ENCODE measurements at places on chromosomes 3 and 15.

GRCh38 chr3:29697989-29698388, 417.1 kb downstream of the RBMS3 start:
- DNase-seq: no peak

DNA sequence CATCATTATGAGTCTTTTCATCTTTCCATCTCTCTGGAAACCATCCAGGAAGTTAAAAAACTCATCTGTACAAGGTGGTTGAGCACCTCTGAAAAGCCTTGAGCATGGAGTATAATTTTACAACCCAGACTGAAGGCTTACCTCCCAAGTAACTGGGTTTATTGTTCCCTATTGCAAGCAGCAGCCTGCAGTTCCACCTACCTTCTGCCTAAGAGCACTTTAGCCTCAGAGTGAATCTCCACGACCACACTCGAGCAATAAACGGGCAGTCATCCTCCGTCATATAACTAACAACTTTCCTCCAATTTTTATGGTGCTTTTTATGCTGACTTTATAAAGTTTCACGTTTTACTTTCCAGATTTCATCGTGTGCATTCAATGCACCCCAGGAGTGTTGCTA, 32.8 kb downstream of the OSBPL10 start:
- DNase-seq: no peak

GRCh38 chr15:39622660-39623516, 42.0 kb downstream of the THBS1 start:
- no peak for DNase-seq

DNA sequence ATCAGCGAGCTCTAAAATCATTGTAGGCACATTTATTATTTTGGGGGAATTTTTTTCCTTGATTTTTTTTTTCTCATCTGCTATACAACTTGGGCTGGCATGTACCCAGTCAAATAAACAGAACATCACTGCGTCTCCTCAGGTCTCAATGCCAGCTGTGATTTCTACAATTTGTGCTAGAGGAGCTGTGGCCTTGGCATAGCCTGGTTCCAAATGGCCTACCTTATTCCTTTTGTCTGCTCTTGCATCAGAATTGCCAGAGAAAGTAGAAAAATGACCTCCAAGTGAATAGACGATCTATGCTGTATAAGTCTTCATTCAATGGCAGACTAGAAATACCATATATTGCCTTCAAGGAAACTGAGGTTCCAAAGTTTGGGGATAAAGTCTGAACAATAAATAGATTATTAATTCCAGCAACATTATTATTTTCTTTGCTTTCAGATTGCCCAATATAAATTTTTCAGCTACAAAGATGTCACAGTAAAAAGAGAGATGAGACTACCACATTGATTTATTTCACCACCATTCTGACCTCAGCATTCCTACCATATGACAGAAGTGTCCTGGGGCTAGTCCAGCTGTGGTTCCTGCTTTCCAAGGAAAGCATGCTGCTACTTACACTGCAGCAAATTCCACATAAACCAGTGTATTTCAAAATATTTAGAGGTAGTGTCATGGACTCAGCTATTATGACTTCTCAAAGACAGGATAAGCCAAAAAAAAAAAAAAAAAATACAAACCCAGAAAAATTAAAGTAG, 493.9 kb upstream of the ZNF385D start:
- DNase-seq: no peak

DNA sequence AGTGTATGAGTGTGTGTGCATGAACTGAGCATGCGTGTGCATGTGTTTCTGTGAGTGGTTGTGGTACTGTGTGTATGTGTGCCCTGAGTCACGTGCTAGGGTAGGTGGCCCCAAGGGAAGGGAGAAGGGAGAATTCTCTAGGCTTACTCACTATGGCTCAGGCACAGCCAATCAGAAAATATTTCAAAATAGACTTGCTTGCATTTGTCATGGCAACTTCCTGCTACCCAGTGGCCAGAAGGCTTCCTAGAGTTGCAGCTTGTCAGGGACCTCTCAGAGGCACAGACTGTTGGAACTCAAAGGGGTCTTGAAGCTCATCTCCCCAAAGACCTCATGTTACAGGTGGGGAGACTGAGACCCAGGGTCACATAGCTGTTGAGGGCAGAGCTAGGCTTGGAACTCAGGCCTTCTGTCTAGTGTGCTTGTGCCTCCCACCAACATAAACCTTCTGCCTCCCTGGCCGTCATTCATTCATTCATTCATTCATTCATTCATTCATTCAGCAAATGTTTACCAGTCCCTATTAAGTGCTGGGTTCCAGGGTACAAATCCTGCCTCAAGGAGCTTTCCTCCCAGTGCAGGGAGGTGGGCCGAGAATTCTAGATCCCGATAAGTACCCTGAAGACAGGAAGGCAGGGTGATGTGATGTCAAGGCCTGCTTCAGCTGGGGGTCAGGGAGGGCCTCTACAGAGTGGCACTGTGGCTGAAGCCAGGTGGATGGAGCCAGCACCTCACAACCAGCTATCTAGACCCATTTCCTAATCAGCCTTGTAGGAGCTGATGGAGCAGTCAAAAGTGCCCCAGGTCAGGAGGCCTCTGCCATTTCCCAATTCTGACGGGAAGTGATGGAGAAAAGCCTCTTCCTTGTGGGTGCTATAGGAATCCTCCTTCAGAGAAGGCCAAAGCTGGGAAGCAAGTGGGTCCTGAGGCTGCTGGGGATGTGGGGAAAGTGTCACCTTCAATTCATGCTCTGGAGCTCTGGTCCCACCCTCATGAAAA, 10.9 kb upstream of the RFT1 start:
- no peak for DNase-seq

DNA sequence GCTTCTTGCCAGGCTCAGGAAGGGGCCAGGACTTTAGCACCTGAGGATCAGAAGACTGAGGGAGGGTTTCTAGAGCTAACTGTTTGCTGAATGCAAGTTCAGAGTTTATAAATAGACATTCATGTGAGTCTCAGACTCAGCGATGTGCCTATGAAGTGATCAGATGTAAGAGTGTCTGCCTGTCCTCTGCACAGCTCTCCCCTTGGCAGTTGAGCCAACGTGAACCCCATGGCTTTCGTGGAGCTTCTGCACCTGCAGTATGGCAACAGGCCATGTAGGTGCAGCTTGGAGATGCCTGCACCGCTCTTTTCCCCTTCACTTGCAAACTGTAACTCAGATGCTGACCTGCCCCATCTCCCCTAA, 141.9 kb downstream of the CHDH start:
- no peak for DNase-seq

Measured in glutamatergic neuron (in vitro differentiated cells).